NCI-H2029 treated with DMSO at 0.1 percent for 48 hours (cell line): ENCODE measurements at places on chromosomes 6 and 20.

GRCh38 chr6:14339711-14340584 lies 222.4 kb downstream of the CD83 start:
- no peak for DNase-seq

- DNase-seq: peak; percentile 4
Measured at GRCh38 chr6:155782320-155782731, 326.7 kb upstream of the NOX3 start.

- DNase-seq: no peak
Measured at GRCh38 chr6:1315201-1315559, 3.3 kb downstream of the FOXQ1 start.

- DNase-seq: no peak
Measured at GRCh38 chr6:41585605-41586004, 39.4 kb downstream of the FOXP4 start.

DNA sequence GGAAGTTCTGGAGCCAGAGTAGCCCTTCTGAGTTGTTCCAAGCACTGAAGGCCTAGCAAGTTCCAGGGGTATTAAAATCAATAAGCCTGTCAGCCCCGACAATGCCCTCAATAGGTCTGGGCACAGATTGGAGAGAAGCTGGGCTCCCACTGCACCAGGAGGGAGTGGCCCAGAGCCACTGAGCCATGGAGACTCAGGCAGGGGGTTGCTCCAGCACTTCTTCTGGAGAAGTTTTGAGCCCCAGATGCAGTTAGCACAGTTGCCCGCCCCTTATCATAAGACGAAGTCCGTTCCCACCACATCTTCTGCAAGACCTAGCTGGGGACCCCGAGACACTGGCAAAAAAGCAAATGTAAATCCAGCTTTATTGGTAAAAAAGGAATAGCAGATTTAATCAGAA lies 13.0 kb downstream of the DEFB132 start:
- no peak for DNase-seq

- no peak for DNase-seq
Measured at GRCh38 chr20:2658414-2659354, 5.3 kb downstream of the IDH3B start.

GRCh38 chr6:133568970-133569889 lies 319.7 kb upstream of the TCF21 start:
- no peak for DNase-seq

DNA sequence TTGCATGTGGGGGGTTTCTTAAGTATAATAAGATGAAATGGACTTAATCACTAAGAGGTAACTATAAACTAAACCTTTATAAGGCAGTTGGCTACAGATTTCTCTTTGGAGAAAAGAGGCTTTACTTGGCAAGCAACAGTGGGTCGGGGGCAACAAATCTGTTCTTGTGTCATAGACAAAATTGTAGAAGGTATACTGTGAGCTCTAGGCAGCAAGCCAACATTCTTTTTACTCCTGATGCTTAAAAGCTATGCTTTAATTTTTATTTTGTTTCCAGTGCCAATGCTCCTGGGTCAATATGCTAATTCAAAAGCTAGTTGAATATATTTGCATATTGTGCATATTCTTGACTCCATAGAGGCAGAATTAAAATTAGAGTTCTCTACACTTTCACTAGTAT lies 495.4 kb downstream of the BTBD3 start:
- no peak for DNase-seq

GRCh38 chr6:21802175-21802822 lies 208.7 kb downstream of the SOX4 start:
- peak; percentile 35 for DNase-seq

DNA sequence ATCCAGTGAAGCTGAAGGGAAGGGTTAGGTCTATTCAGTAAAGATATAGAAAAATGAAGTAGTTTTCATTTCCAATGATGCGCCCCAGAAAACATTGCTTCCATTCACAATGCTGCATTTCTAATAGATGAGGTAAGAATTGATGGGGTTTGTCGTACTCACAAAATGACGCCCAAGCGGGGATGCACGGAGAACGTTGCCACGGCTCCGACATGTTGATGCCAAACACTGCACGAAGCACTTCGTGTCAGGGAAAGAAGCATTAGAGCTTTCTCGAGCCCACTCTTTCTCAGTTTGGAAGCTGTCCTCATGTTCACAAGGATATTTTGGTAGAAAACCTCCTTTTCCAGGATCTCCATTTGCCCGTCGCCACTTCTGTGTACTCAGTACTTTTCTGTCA lies 21.6 kb upstream of the MAFB start:
- no peak for DNase-seq

DNA sequence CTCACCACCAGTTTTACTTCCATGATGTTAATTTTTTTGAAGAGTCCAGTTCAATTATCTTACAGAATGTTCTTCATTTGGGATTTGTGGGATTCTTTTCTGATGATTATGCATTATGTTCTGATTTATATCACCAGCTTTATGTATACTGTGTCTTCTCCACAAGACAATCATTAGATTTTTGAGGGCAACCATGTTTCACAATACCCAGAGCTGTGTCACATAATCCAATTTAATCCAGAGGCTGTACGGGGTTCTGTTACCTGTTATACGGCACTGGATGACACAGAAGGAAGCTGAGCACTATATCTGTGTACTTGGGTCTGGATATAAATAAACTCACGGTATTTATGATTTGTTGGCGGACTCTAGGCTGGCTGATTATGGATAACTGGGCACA lies 41.6 kb upstream of the RPN2 start:
- DNase-seq: no peak

DNA sequence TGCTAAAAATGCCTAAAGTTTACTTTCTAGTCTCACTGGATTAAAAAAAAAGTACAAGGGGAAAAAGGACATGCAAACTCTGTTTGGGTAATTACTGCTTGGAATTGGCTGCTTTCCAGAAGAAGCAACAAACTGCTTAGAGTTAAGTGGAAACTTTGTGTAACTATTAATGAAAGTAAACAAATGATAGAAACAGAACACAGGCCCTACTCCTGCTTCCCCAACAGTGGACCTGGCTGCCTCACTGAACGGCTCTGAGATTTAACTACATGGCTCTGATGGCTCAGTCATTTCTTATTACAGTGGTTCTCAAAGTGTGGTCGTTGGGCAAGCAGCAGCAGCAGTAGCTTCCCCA lies 108.5 kb downstream of the MAN1A1 start:
- no peak for DNase-seq

DNA sequence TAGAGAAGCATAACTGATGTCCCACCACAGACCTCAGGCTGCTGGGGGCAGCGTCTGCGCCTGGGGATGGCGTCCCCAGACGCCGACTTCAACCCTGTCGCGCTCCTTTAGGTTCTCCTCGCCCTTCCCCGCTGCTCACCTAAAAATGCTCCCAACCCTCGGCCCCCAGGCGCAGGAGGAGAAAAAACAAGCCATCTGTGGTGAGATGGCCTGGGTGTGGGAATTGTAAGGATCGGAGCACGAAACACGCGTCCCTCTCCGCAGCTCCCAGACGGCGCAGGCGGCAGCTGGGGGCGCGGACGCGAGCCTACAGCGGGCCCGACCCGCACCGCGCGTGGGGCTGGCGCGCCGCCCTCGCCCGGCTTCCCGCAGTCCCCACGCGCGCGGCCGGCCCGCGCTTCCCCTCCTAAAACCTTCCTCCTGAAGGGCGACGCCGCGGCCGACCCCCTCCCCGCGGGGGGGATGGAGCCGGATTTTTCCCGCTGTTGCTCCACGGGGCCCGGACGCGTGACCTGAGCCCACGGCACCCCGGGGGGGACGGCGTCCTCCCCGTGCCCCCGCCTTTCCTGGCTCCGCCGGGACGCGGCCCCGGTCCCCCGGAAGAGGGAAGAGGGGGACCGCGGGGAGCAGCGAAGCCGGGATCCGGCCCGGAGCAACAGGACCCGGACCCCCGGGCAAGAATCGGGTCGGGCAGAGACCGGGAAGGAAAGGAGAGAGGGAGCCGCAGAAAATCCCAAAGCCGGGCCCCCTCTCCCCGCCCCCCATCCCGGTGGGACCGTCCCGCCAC lies 611 bp downstream of the EPB41L2 start:
- DNase-seq: no peak
